Activated CD8-positive, alpha-beta memory T cell treated with anti-CD3 and anti-CD28 coated beads, Interleukin-2, amount 50 U/mL, for 4 hours (primary cell): ENCODE measurements at places on chromosomes 2 and 18.

- no peak for DNase-seq
Observed at GRCh38 chr2:22481486-22482259, 903.3 kb upstream of the KLHL29 start.

- DNase-seq = no peak
Observed at GRCh38 chr2:160550048-160550447, 56.4 kb upstream of the RBMS1 start.

GRCh38 chr2:237859082-237859433, 365 bp upstream of the RAMP1 start:
- DNase-seq = no peak

DNA sequence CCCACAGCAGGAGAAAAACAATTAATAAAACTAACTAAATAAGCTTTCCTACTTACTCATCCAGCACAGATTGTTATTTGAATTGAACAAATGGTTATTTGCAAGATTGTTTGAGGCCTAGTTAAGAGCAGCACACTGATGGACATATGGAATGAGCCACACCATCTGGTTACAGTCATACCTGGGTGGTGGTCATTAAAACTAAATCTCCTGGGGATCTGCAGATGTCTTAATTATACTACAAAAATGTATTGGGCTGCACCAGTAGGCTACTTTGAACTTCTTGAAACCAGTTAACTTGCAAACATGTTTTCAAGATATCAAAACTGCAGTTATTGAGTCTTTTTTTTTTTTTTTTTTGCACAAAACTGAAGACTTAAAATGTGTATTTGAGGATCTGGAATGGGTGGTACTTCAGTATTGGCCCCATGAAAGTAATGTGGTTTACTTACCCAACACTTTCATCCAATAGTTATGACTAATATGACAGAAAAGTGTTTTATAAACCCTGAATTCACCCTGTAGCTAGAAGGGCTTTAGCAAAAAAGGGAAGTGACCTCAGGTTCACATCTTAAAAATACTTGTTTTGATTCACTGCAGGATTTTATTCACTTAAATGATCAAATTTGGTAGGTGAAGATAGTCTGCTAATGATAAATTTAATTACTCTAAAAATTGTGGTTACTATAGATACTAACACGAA, 10.8 kb downstream of the AGFG1 start:
- DNase-seq = no peak

DNA sequence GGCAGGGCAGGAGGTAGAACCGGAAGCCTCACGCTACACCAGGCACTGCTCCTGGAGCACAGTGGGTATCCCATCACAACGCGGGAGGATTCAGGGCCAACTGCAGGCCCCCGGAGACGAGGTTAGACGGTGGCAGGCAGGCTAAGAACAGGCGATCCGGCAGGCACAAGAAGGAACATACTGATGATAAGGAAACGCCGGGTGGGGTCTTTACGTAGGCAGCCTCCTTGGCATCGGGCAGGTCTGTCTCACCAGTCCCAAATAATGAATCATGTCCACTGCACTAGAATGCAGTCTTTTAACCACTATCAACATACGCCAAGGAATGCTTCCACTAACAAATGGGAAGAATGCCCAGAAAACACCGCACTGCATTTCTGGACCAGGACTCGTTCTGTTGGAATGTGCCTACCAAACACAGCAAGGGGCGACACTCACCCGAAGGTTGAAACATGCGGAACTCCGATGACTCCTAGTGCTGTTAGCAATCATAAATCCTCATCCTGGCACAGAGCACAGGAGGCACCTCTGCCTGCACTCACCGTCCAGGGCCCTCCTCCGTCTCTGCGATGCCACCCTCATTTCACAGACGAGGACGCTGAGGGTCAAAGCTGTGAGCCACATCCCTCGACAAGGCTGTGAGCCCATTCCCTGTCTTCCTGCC, 35.2 kb downstream of the ZNF516 start:
- no peak for DNase-seq

DNA sequence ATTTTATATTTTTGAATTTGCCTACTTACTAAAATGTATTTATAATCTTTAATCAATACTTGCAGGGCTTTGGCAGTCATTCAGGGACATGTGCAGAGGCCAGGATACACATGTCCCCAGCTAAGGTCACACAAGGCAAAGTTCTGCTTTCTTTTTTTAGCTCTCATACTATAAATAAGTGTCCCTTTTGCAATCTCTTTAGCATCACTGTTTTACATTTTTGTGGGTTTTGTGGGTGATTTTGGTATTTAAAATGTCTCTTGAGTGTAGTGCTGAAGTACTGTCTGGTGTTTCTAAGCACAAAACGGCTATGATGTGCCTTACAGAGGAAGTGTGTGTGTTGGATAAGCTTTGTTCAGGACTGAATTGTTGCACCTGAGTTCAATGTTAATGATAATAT, 309.0 kb upstream of the GULP1 start:
- no peak for DNase-seq

- no peak for DNase-seq
Observed at GRCh38 chr2:234999740-235000425, 48.1 kb downstream of the SH3BP4 start.

DNA sequence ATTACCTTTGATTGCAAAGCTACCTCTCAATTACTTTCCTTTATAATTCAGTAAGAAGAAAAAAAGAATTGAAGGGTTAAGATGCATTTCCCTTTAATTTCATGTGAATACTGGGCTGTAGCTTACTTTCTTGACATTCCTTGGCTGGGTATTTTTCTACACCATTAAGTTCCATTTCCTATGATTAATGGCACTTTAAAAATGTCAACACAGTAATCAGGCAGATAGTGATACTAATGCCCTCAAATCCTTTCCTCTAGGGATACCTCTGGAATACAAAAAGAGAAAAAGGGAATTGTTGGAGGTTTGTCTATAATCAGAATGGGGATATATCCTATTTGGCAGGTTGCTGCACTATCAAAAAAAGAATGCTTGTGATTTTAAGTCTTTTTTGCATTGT, 216.9 kb downstream of the SRBD1 start:
- no peak for DNase-seq

GRCh38 chr2:98282109-98282508, 64.1 kb upstream of the CNGA3 start:
- no peak for DNase-seq

DNA sequence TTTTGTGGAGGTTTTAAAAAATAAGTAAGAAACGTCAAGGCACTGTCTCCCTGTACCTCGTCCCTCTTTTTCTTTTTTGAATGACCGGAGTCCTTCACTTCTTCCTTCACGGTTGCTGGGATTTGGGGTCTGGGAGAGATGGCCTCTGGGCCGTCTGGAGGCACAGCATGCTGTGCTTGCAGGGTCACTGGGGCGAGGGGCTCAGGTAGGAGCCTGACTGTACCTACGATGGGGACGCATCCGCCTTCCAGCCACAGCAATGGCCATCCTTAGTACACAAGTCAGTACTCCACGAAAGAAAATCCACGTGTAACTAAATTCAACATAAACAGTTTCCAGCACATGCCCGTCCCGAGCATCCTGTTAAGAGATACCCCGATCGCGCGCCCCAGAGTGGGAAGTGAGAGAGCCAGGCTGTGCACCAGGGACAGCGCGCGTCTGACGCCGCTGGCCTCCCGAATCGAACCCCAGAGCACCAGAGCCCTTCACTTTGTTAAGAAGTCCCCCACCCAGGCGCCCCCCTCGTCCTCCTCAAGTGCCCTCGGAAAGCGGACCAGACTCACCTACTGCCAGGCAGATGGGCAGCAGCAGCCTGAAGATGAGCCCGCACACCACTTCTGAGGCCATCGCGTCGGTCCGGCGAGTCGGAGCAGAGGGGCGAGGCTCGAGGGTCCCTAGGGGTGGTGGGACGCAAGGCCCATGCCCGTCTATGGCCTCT, 1.2 kb downstream of the PIEZO2 start:
- DNase-seq = no peak

DNA sequence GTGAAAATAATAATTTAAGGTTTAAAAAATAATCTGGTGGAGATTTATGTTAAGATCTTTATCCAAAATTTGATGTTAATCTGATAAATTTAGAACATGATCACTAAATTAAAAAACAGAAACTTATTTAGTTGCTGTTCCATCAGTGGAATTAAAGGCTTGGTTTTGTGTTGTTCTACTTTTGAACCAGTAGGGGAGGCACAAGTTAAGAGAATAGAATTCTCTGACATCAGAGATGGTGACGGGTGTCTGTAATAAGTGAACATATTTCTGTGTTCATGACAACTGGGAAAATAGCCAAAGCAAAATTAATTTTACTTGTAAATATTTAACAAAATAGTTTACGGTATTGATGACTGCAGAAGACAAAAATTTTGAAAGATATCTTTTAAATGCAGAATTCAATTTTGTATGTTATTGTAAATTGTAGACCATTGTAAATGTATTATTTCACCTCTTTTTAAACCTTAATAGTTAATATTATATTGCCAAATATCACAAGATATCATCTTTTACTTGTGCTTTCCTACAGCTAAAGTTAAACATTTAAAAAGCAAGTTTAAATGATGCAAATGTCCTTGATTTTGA, 106.0 kb downstream of the UBR3 start:
- DNase-seq = no peak

DNA sequence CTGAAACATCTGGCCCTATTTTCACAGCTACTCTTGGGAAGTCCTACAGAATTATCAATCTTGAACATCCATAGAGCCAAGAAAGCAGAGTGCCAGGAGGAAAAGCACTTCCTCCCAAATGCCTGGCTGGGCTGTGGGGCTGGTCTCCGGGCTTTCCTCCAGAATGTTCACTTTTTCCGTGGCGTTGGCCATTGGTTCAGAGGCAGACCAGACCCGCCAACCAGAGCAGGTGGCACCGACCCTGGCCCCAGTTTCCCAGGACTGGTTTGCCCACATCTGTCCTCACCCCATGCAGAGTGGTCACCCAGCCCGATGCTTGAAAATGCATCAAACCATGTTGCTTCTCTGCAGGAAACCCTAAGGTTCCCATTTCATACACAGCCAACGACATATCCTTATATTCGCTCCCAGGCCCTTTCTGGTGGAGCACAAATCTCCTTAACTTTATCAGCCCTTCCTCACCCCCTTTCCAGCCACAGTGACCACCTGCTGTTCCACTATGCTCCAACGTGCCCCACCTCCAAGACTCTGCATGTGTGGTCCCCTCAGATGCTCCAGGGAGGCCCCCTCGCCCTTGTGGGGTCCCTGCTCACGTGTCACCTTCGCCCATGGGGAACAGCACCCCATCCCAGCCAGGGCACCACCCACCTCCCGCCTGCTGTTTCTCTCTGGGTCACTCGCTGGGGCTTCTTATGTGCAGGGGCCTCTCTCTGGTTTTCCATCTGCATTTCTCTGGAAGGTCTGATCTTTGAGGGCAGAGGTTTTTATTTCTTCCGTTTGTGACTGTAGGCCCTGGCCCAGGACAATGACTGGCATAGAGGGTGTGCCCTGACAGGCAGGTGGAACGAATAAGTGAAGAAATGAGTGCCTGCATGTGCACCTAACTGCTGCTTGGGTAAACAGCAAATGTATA, 92.9 kb downstream of the PXDN start:
- no peak for DNase-seq

DNA sequence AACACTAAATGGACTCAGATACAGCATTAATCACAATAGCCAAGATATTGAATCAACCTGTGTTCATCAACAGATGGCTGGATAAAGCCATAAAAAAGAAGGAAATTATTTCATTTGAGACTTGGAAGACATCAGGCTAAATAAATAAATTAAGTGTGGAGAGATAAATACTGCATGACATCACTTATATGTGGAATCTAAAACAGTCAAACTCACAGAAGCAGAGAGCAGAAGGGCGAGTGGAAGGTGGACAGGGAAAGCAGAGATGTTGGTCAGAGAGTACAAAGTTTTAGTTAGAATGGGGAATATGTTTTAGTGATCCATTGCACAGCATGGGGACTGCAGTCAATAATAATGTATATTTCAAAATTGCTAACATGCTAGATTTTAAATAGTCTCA, 207.2 kb downstream of the VAPA start:
- DNase-seq = no peak

DNA sequence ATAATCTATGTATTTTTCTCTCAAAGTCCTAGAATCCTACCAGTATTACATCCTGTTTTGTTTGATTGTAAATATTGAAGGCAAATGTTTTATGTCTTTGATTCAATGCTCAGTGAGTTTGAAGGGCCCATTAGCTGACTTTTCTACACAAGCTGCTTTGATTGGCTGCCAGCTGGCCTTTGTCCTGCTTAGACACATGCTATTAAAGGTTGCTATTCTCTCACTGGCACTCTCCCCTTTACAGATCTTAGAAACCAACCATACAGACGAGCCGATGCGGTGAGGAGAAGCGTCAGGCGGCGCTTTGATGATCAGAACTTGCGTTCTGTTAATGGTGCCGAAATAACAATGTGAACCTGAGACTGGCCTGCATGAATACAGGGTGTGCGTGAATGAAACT, 69.7 kb downstream of the PRPF40A start:
- no peak for DNase-seq

DNA sequence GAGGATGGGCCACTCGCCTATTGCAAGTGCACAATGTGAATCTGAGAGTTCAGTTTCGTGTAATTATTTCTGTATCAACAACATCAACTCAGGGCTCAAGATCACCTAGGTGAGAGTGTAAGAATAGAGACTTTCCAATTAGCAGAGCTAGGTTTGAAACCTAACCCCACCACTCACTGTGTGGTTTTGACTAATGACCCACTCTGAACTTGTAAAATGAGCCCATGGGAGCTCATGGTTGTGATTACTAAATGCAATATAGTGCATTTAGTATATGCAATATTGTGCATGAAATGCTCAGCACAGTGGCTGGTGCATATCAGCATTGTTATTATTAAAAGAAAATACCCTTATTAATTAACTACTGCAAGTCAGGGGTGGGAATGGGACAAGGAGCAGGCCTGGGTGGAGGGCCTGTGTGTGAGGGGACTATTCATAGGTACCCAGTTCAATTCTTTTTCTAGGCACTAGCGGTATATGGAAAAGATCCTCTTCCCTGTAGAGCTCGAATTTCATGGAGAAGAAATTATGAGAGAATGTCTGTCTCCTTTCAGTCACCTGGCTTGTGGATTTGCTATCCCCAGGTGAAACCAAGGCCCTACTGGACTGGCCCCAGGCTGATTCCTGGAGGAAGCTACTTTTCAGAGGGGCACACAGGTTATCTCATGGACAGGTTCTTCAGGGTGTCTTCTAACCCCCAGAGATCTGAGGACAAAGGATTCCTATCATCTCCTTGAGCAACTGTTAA, 169.5 kb downstream of the GFPT1 start:
- no peak for DNase-seq

DNA sequence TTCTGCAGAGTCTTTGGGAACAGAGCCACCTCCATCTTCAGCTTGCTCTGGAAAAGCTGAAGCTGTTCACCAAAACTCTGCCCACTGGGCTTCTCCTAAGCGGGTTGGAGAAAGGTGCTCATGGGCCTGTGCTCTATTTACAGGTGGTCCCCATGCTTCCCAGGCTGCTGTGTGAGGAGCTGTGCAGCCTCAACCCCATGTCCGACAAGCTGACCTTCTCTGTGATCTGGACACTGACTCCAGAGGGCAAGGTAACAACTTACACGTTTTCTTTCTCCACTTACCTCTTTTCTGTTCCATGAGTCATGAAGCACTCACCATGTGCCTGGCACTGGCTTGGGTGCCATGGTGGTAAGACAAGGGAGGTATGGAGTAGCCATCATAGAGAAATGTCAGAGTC, 129.5 kb upstream of the ALPP start:
- DNase-seq = no peak
